Activated CD8-positive, alpha-beta memory T cell treated with anti-CD3 and anti-CD28 coated beads for 24 hours (primary cell): ENCODE measurements at places on chromosomes 2 and 18.

DNA sequence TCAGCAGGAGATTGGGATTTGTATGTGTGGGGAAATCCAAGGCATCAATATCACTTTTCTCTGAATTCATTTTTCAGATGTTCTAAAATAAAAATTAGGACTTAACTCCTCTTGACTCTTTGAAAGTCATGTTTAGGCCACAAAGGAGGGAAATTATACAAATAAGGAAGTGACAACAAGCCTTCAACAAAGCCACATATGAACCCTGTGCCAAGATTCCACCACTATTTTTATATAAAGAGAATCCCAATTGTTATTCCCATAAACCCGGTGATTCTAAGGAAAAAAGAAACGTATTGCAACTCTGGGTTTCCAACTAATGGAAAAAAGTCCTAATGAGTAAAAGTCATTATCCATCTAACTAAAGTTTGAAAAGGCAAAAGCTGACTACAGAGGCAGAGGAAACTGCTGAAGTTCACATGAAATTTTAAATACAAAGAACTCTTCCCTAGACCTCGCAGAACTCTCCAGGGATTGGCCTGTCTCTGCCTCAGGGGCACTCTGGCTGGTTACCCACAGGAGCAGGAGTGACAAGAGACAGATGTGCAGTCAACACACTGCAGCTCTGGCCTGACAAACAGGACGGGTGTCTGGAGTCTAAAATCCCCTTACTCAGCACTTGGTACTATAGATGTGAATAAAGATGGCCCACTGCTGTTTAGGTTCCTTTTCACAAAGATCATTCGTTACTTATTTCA is 11.5 kb downstream of the NPC1 start:
- no peak for DNase-seq

- DNase-seq, result no peak
Observed at GRCh38 chr2:150486539-150487484, 655 bp downstream of the RND3 start.

- no peak for DNase-seq
Observed at GRCh38 chr2:126302043-126302442, 353.9 kb upstream of the GYPC start.

DNA sequence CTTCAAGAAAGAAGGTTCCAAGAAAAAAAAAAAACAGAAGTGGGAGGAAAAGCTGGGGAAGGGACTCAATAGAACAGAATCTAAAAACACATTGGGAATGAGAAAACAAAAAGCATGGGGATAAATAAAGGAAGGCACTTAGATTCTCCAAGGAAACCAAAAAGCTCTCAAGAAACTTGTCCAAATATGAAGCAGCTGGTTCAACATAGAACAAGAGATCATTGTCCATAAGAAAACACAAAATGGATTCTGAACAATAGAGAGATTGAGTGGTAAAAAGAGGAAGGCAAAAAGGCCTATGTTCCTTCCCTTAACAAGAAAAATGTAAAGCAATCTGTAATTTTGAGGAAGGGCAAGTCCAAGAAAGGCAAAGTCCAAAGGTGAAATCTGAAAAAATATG is 32.9 kb upstream of the ALK start:
- DNase-seq, result no peak

DNA sequence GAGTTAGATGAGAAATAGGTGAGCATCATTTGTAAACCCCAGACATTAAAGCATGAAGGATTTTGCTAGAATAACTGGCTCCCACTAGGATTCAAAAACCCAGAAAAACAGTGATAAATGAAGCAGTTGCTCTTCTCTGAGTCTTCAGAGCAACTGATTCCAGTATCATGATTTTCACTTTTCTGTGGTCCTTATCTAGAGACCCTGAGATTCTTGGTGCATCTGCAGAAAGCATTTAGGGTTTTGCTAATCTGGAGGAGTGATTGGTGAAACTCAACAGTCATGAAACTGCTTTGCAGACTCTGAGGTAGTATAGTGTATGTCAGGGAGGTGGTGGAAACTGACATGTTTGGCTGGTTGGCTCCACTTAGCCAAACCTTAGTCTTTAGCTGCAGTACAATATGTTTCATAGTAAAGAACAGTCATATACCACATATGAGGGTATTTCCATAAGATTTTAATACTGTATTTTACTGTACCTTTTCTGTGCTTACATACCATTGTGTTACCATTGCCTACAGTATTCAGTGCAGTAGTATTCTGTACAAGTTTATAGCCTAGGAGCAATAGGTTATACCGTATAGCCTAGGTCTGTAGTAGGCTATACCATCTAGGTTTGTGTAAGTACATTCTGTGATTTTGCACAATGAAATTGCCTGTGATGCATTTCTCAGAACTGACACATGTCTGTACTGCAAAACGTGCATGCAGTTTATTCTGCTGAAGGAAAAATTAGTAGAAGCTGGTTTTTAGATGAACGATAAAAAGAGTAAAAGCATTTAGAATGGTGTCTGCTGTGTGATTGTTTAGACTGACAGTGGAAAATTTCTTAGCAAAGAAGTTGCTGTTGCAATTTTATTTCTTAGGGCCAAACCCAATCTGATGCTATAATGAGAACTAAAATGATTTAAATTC is 23.8 kb downstream of the EML4 start:
- DNase-seq, result no peak
